Kidney epithelial cell (primary cell): ENCODE measurements at places on chromosomes 2 and 18.
A peak's percentile ranks its signal among the peaks of the same experiment; 100 is the strongest.

GRCh38 chr2:105380432-105381100 is 18.3 kb downstream of the FHL2 start:
- no peak for DNase-seq

DNA sequence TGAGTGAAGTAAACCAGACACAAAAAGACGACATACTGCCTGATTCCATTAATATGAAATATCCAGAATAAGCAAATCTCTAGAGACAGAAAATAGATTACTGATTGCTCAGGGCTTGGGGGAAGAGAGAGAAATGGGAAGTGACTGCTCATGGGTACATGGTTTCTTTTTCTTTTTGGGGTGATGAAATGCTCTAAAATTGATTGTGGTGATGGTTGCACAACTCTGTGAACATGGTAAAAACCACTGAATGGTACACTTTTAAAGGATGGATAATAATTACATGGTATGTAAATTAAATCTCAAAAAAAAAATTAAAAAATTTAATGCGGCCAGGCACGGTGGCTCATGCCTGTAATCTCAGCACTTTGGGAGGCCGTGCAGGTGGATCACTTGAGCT is 39.3 kb downstream of the RPL31 start:
- no peak for DNase-seq

DNA sequence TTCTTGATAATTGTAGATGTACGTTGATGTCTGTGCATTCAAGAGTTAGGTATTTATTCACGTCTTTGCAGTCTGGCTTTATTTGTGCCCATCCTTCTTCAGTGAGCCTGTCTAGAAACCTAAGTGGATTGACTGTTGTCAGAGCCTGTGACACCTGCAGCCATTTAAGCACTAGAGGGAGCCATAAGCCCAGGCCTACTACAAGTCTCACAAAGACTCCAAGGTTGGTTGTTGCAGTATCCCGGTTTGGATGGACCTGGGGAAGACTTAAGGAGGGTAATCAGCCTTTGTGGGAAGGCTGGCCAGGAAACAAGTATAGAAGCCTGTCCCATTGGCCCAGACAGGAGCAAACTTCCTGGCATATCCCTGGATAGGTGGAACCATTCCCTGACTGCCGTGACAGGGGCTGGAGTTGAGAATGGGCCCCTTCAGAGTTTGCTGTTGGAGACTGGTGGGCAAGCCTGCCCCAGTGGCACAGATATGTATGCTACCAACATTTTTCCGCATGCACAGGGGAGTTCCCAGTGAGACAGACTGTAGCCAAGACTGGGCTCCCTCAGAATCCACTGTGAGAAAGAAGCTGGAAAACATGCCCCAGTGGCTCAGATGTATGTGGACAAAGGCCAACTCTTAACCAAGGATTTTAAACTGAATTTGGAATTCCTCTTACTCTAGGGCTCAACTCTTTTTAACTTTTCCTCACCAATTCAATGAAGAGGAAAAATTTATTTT is 9.3 kb upstream of the LRRC30 start:
- peak; percentile 34 for DNase-seq

DNA sequence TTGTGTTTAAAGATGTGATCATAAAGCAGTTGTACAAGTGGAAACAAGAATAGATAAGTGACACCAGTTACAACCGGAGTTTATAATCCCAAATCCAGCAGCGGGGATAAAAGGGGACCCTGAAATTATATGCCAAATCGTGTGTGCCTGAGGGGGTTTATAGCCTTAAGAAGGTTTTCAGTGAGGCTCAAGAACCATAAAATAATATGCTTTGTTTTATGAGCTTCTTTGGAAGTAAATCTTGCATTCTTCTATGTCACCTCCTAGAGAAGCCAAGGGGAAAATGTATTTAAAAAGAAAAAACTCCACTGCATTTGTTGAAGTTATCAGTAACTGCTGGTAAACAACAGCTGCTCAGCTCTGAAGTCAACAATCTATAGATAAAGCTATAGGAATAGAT is 25.8 kb upstream of the MAP3K20 start:
- DNase-seq, result no peak

- DNase-seq, result no peak
These were observed 181.6 kb downstream of the LOXHD1 start for GRCh38 chr18:46475390-46475752.

- DNase-seq, result no peak
These were observed 57.6 kb downstream of the TTC21B start for GRCh38 chr2:165895974-165896373.

DNA sequence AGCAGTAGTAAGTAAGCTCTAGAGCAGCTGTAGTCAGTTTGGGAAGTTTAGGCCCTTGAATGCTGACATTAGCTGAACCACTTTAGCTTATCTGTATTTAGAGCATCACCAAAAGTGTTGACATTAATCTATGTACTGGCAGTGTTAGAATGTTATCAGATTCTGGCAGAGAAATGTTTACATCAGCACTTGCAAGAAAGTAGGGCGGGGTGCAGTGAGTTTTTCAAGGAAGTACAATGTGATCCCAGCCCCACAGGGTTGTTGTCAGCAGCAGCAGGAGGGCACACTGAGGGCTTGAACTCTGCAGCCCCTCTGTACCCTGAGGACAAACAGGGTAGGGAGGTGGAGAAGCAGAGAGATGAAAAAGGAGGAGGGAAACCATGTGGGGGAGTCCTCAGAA is 35.5 kb upstream of the RMP24 start:
- DNase-seq, result no peak

GRCh38 chr2:226694586-226695284 is 104.9 kb downstream of the IRS1 start:
- no peak for DNase-seq

DNA sequence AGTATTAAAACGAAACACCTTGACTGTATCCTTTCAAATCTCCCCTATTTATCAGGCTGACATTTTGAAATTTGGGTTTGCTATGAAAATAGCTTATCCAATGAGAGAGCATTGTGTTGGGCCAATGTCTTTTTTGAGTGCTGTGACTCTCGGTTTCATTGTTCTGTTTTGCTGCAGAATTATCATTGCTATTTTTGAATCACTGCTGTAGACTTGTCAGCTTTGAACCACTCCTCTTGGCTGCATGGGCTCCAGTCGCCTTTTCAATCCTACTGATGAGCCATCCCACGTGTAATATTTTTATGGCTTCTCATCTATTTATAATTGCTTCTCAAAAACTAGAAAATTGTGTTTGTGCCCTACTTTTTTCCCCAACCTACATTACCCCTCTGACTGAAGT is 322.8 kb downstream of the LNPK start:
- no peak for DNase-seq

GRCh38 chr2:100397976-100398375 is 19.5 kb downstream of the CHST10 start:
- DNase-seq, result no peak

GRCh38 chr2:119304847-119305246 is 61.8 kb downstream of the C2orf76 start:
- DNase-seq, result no peak

DNA sequence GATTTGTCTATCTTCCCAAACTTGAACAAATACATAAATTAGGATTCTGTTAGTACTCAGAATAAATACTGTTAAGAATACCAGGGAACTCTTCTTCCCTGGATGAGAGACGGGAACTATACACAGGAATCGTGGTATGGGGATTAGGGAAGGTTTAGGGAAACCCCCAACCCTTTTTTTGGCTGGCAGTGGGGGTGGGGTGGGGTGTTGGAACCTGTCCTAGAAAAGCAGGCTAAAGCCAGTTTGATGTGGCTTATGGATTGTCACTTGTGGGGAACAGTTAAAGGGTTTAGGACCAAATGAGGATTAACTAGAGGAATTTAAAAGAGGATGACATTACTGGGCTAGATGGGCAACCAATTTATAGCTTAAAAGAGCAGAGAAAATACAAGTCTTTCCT is 1.8 kb downstream of the SLC4A10 start:
- DNase-seq, result no peak

- DNase-seq, result no peak
These were observed 40.8 kb downstream of the AGPS start for GRCh38 chr2:177433402-177433801.
